ENCODE measurements at places on chromosomes 6 and 20.

DNA sequence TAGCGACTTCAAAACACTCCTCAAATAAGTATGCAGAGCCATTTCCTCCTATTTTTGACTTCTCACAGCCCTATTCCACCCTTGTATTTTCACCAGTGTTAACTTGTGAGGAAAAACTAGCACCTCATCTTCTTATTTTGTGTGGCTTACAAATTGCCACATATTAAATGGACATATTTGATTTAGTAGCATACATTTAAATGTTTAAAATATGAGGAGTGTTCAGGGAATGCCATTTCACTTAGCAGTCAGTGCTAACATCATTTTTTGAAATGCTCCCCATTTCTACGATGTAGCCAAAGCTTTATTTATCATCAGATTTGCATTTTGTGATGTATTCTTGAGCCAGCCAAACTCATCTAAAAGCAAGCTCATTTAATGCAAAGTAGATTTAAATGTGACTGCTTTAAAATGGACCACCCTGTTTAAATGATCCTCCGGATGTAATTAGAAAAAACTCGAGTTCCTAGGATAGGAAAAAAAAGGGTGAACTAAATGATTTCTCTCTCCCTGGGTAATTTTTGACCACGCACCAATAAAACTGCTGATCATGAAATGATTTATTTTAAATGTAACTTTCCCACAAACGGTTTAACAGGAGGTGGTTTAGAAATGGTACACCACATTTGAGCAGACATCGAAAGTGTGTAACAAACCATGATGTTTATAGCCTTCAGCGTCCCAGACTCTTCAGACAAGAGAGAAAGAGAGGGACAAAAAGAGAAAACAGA, 172.6 kb downstream of the CD83 start:
- DNase-seq: no peak

- no peak for DNase-seq
Observed at GRCh38 chr6:82413868-82414267, 50.3 kb downstream of the TPBG start.

DNA sequence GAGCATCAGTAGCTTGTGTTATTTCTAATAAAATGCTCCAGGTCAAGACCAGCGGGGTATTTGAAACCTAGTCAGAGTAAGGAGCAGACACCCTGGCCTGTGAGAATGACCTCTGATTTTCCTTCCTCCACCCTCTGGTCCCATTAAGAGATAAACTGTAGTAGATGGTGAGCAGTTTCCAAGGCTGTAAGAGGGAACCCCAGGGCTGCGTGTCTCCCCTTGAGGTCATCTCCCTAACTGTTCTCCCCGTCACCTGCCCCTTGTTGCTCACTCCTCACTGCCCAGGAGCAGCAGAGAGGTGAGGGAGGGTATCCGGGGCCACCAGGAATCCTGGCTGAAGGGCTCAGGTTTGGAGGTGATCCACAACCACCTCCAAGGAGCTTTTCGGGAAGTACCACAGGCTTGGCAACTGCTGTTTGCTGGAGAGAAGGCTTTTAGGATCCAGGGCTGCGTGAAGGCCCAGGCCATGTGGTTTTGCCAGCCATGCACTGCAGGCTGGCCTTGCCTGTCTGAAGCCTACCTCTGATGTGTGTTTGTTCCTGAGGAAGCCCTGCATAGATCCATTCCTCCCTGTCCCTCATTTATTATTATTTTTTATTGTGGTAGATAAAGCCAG, 62.5 kb downstream of the RREB1 start:
- no peak for DNase-seq

DNA sequence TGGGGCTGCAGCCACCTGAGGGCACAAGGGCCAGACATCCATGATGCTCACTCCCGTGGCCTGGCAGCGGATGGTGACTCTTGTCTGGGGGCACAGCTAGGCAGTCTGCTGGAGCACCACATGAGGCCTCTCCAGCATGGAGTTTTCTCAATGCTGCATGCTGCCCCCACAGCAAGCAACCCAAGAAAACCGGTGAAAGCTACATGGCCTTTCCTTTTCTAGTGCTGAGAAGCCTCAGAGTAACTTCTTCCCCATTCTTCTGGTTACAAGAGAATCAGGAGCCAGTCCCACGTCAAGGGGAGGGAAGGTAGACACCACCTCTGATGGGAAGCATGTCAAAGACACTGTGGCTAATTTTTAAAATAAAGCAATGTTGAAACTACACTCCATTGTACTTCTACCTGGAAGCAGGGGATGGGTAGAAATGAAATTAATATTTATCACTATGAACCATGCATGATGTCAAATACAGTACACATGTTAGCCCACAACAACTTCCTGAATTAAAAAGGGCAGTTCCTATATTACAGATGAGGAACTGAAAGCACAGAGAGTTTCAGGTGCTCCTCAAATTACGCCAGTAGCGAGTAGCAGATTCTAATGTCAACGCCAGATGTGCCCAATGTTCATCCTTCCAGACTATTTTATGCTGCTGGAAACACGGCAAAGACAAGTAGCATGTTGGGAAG, 101.5 kb downstream of the LAMP5 start:
- DNase-seq: no peak

- no peak for DNase-seq
Observed at GRCh38 chr6:139449611-139450000, 75.2 kb upstream of the CITED2 start.

DNA sequence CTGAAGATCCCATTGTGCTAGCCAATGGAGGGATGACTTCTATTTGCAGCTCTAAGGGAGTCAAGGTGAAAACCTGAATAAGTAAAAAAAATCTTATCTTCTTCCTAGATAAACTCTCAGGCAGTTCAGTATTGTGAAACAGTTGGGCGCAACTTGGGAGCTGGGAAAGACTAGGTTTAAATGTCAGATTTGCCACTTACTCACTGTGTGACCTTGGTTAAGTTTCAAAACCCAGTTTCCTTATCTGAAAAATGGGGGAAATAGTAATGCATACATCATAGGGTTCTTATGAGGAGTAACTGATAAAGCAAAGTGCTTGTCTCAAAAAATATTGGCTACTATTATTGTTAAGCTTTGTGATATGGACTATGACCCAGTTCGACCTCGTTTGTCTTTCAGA, 88.8 kb downstream of the CD83 start:
- no peak for DNase-seq

Measured in stimulated activated CD4-positive, alpha-beta T cell treated with anti-CD3 and anti-CD28 coated beads, Interleukin-1b, Interleukin-23, amount 100 ng/mL, for 1 hour (primary cell).